Smooth muscle cell of the pulmonary artery (primary cell): ENCODE measurements at places on chromosomes 12 and 14. TPM values are rescaled to one million over a fixed set of nuclear protein-coding genes. Genes with fewer than 3 reads are reported as not detected.

The NXPH4 gene
- total RNA-seq = 28.2 and 49.1 TPM in 2 replicates

The C12orf57 gene
- total RNA-seq = 64.3 and 91.7 TPM in 2 replicates

The DEGS2 gene
- total RNA-seq = 0.07 and 0.26 TPM in 2 replicates

The TBX3 gene
- 4.6 and 5.0 TPM in 2 replicates for total RNA-seq

The LETMD1 gene
- total RNA-seq = 56.8 and 60.3 TPM in 2 replicates
